CD4-positive, alpha-beta T cell treated with Interleukin-4 for 4 hours (primary cell): ENCODE measurements at places on chromosomes 4 and X.

DNA sequence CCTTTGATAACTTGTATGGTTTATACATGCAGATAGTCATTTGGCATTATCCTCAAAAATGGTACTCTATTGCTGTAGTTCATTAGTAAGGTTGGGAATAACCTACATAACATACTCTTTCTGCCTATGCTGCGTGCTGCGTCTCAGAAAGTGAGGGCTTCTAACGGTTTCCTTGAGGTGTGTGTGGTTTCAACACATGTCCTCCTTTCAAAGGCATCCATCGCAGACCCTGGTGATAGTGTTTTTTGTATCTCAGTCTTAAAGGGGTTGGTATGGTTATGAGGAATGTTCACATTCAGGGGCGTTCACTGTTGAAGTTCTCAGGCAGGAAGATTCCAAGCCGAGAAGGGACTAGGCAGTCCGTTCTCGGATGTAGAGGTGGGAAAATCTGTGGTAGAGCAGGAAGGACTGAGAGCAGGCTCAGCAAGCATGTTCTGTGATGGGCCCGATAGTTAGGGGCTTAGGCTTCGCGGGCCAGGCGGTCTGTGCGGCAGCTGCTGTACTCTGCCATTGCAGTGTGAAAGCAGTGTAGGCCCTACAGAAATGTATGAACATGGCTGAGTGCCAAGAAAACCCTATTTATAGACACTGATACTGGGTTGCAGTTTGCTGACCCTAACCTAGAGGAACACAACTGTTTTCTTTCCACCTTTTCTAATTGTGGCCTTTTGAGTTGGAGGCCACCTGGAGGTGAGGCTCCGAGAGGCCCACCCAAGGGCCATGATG is 123.2 kb downstream of the GPR143 start:
- DNase-seq = no peak

DNA sequence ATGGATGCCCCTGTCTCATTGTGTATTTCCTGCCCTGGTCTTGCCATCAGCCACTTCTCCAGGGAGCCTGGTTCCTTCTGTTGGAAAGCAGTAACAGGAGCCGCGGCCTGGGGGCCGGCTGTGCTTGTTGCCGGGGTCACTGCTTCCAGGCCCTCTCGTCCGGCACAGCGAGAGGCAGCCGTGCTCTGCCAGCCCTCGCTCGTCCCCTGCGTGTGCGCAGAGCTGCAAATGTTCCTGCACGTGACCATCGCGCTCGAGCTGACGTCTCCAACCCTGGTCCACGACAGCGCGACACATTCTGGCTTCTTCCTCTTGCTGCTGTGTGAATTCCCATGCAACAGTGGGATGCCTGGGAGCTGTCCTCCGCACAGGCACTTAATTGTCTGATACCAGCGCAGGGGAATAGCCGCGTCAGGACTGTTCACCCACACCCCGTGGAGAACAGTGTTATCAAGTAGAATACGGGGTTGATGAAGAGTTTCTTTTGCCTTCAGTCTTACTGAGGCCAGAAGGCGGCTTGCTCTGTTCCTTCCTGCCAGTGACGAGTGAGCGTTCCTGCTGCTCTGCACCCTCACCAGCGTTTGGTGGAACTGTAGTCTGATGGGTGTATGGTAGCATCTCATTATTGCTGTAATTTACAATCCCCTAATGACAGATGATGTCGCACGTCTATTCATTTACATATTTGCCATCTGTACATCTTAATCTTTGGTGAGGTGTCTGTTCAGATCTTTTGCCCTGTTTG is 12.3 kb downstream of the PDE6B start:
- no peak for DNase-seq

DNA sequence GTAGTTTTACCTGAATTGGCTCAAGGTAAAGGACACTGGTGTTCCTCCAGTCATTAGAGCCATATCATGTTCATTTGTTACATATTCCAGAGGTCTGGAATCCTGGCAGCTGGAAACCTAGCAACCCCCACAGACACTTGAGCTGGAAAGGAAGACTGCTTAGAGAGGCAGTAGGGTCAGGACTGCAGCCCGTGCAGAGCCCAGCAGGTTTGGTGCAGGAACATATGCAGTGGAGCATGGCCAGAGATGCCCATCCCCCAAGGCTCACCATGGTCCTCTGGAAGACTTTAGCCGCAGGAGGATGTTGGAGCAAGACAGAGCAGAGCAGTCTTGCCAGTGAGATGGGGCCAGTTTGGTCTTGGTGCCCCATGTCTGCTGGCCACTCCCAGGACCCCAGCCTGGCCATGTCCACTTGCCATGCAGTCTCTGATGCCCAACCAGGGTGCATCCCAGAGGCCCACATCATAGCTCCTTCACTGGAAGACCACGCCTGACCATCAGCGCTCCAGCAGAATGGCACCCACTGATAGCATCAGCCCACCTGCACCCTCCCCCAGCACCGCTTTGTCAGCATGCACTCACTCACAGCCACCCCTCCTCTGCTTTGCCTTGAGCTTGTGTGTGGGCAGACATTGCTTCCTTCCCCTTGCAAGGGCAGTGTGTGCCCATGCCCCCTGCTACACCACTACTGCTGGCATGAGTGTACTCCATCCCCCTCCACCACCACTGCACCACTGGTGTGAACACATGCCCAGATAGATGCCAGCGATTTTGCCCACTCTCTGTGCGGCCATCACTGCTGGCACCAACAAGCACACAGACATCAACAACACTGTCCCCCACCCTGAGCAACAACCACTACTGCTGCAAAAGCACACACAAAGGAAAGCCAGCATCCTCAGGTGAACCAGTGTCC is 190.3 kb upstream of the SPOCK3 start:
- DNase-seq = no peak

DNA sequence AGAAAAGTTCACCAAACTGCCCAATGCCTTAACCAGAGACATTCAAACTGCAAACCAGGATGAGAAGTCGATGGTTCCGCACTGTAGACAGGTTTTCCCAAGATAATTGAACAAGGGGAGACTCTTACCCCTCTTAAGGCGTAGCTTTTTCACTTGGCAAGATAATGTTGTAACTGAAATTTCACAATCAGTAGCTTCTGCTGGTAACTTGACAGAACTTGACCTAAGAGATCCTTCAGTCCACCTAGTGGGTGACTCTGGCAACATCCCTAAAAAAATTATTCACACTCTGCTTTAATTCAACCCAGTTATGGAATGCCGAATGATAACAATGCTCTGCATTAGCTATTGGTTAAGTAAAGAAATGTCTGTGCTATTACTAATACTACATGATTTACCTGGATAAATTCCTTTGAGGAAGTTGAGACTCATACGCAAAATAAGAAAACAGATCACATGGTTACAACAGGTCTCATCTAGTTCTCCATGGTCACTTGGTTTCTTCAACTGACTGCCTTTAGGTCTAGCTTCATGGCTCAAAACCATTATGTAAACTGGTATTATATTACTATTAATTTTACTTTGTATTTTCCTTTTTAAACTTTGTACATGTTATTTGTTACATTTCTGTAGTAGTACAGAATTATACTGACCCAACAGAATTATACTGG is 9.1 kb downstream of the ELF2 start:
- no peak for DNase-seq

DNA sequence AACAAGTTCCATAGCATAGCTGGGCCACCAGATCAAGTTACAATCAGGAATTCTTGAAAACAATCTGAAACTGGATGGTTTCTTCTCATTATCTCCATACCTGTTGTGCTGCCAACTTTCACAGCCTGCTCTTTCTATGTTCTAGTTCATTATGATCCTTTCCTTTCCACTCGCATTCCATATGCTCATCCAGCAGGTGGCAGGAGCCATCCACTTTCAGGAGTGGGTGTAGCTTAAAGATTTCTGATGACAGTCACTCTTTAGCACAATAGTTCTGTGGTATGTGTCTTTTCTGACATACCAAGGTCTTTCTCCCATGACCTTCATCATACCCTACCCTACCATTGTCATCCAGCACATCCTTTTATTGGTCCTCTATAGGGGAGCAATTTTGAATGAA is 46.4 kb downstream of the PAGE2 start:
- peak; percentile 8 for DNase-seq

GRCh38 chr4:164383058-164383357 is 370.9 kb upstream of the SMIM31 start:
- DNase-seq = no peak

DNA sequence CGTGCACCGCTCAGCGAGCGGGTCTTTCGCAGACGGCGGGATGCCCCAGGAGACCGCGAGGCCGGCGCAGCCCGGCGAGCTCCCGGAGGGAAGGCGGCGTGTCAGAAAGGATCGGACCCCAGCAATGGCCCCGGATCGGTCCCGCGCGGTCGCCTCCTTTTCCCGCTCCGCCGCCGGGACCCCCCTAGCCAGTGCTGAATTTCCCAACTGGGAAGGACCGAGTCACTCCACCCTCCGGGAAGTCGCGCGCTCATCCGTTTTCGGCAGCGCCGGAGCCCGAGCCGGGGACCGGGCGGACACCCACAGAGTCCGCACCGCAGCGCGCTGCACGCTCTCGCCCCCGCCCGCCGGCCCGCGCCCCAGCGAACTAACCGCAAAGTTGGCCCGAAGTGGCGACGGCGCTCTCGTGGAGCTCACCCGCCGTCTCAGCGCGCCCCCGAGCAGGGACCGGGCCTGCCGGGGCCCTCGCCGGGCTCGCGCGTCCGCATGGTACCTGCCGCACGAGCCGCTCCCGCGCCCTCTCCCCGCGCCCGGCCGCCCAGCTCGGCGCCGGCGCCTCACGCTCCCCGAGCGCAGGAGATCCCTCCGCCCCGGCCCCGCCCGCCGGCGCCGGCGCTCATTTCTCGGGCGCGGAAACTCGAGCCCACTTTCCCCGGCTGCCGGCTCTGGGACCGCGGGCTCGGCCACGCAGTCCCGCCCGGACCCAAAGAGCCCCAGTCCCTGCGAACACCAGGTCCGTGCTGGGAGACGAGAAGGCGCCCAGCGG is at the start of gene FAT1:
FAT1 (minus strand) TSS at position 565 of the 766 bp plus-strand sequence. CDS start 14,029 bp downstream, outside the sequence.
- DNase-seq = no peak

DNA sequence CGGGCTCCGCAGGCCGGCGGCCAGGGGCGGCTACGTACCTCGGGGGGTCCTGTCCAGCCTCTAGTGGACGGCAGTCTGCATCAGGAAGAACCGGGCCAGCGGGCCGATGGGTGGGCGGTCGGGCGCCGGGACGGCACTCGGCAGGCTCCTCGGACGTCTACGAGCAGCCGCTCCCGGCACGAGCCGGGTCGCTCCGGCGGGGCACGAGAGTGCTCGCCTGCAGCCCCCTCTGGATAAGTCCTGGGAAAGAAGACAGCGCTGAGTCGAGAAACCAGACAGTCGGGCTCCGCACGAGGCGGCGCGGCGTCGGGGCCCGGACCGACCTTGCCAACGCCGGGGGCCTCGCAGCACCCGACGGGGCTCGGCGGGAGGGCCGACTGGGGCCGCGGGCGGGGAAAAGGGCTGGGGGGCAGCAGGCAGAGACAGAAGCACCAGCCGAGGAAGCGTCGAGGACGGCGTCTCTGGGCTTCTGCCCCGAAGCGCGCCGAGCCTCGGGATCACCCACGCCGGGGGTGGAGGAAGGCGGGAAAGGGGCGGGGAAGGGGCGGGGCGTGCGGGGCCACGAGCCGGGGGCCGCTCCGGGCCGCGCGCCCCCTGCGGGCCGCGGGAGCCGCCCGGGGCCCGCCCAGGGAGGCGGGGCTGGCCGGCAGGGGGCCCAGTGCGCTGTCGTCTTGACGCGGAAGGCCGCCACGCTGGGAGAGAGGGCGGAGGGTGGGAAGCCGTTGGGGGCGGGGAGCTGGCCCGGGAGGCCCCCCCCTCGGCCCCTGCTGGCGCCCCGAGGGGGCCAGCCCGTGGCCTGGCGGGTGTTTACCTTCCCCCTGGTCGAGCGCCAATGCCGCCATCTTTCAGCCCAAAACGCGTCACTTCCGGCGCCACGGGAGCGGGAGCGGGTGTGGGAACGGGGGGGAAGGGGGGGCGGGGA is 1.9 kb downstream of the KLHL15 start:
- DNase-seq = peak; percentile 75

DNA sequence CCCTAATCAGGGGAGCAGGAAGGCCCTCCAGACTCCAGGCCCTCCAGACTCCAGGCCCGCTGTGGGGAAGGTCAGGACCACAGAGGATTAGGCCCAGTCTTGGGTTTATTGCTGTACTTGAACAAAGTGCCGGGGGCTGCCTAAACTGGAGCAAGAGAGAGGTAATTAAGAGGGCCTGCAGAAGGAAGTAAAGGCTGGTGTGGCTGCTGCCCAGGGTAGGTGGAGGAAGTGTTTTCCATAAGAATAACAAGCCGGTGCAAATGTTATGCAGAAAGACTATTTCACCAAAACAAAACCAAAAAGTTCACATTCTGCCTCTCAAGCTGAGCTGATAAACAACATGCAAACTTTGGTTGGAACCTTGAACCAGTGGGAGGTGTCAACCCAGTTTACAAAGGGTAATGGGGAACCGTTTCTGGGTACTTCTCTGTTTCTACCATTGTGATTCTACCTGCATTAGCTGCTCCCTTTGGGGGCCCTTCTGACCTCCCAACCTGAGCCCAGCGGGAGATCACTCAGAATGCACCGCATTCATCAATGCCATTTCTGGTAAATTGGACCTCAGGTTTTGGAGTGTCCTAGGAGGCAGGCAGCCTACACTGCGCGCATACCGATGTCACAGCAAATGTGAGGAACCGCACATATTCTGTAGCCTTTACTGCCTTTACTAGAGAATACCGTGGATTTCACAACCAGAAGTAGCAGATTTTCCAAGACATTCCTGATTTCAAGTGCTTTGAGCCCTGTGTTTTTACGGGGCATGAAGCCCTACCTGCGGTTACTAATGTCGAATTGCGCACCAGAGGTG is 59.7 kb upstream of the BCOR start:
- no peak for DNase-seq

GRCh38 chrX:87578978-87579377 is 61.4 kb downstream of the KLHL4 start:
- DNase-seq = no peak

DNA sequence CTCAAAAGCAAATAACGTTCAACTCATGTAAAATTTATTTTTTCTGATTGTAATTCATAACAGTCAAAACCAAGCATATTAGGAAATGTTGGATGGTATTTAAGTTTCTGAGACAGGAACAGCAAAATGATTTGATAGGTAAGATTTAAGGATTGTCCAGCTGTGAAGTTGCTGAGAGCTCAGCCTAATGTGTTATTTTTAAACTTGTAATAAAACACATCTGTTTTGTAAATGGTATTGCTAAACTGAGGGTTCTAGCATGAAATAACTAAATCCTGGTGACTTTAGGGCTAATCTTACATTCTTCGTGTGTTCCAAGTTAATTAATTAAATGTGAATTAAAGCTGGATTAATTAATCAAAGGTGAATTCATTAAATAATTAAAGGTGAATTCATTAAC is 13.3 kb downstream of the TLR10 start:
- no peak for DNase-seq

DNA sequence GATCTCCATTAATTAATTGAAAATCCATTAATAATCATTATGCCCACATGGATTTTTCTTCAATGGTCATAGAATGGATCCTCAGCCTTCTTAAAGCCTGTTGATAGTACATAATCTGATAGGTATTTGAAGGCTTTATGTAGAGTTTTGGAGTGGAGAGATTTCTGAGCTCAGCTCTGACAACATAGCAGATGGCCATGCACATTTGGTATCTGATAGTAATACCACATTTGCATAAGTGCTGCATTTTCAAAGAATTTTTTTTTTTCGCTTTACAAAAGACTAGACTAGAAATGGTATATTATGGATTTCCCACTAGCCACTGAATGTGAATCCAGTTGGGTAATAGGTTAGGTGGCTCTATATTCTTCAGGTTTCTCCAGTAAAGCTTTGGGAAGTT is 440.6 kb downstream of the FGF13 start:
- DNase-seq = no peak
